Activated CD4-positive, alpha-beta T cell treated with anti-CD3 and anti-CD28 coated beads, Interleukin-10, Interleukin-2, amounts not matched to agents 100 ng/mL and 50 ng/mL, durations not matched to agents 16 hours and 8 hours (primary cell): ENCODE measurements at places on chromosomes 12 and 14.

- DNase-seq: peak; percentile 1
Measured at GRCh38 chr14:80425686-80426085, 214.4 kb upstream of the DIO2 start.

GRCh38 chr14:73753124-73753886, 39.1 kb upstream of the PNMA1 start:
- DNase-seq: peak; percentile 78

- no peak for DNase-seq
Measured at GRCh38 chr14:105710119-105711043, 184.0 kb downstream of the TMEM121 start.

DNA sequence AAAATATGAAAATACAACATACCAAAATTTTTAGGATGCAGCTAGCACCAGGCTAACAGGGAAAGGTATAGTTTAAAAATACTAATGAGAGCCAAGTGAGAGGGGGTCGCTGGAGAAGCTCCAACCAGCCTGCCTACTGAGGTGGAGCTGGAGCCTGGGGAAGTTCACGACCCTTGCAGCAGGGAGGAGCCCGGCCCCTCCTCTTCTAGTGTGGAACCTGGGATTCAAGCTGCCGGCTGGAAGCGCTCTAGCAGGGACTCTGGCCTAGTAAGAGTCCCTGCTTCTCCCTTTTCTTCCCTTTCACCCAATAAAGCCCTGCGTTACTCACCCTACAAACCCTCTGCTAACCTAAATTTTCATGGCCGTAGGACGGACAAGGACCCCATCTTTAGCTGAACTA, 5.0 kb upstream of the KCNK13 start:
- DNase-seq: no peak

- peak; percentile 69 for DNase-seq
Measured at GRCh38 chr14:50821510-50822464, 9.2 kb downstream of the NIN start.

- DNase-seq: no peak
Measured at GRCh38 chr12:27984275-27984674, 11.7 kb upstream of the PTHLH start.

GRCh38 chr14:88937706-88938105, 113.3 kb downstream of the TTC8 start:
- DNase-seq: no peak

- no peak for DNase-seq
Measured at GRCh38 chr12:55495490-55495889, 3.3 kb downstream of the OR6C68 start.

DNA sequence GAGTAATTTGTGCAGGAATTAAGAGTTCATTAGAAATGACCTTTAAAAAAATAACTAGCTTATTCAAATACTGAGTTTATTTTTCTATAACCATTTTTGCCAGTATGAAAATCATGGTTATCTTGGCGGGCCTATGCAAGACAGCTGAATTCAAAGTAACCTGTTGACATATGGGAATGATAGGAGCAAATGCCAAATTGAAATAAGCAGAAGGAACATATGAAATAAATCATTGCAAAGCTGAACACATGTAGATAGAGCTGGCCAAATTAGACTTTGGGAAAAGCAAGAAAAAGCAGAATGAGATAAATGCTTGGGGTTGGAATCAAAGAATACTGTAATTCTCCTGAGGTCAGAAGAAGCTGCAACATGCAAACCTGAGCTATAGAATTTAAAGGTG, 372.5 kb downstream of the ADAMTS20 start:
- DNase-seq: no peak

DNA sequence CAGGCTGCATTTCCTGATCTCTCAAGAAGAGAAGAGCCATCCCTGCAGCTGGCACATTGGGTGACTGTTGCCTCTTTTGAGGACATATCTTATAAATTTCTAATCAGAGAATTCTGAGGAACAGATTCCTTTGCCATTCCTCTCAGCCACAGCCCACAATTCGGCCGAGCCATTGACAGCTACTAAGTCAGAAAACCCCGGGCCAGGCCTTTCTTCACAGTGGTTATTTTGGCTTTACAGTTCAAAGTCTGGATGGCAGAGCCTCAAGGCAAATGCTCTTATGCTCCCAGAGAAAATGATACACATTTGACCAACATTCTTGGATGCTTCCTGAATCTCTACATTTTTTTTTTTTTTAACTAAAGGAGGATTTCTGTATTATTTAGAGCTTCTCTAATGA, 138.4 kb upstream of the FRMD6 start:
- DNase-seq: no peak

DNA sequence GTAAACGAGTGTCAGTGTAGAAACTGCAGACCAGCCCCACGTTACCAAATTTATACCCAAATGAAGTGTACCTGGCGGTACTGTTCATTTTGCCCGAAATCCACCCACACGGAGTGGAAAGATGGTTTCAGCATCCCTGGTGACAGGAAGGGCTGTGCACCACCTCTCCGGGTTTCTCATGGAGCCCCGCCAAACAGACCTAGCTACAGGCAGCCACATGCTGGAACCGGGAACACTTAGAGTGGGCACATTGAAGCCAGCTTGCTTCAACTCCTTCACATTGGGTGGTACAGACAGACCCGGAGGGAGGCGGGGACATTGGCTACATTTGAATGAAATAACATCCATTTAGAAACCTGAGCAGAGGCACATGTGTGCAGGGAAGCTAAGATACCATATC, 84.4 kb downstream of the PPP2R5C start:
- no peak for DNase-seq

GRCh38 chr12:41993283-41993682, 151.4 kb downstream of the GXYLT1 start:
- DNase-seq: no peak

- no peak for DNase-seq
Measured at GRCh38 chr14:91774140-91775096, 42.5 kb upstream of the CATSPERB start.

DNA sequence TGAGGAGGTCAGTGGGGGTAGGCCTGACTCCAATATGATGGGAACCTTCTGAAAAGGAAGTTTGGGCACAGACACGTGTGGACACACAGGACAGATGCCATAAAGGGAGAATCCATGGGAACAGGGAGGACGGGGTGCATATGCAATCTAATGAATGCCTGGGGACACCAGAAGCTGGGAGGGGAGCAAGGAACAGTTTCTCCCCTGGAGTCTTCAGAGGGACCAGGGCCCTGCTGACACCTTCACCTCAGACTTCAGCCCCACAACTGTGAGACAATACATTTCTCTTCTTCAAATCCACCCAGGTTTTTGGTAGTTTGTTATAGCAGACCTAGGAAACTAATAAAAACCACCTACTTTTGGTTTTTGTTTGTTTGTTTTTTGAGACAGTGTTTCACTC, 35.2 kb upstream of the CLIP1 start:
- DNase-seq: no peak

DNA sequence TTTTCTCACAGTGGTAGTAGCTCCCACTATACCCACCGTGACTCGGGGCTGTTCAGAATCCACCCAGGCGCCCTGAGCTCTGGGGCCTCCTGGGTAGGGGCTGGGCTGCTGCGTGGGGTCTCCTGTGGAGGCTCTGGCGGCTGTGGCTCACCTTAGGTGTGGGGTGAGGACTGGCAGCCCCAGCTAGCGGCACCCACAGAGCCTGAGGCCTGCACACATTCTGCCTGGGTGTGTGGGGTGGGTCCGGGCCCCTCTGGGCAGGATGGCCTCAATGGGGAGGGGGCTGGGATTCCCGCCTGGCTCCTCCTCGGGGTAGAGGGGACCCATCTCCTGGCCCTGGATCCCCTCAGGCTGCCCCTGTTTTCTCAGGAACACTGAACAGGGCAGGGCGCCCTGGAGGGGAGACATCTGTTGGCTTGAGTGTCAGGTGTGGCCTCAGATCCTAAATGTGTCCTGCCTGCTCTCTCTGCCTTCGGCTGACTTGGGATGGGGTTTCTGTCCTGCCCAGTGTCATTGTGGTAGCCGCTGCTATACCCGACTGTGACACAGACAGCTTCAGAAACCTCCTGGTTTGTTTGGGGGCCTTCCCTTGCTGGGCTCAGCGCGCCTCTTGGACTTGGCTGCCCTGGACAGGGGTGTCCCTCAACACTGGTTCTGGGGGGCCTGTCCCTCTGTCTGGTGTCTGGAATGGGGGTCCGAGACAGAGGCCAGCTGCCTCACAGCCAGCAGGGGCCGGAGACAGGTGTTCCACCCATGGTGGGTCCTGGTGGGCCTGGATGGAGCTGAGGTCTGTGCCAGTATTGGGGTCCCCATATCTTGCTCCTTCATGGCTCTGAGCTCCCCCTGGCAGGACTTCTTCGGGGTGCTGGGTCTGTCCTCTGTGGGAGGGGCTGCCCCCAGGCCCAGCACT, 354.9 kb downstream of the TMEM121 start:
- DNase-seq: no peak

- DNase-seq: no peak
Measured at GRCh38 chr12:12663644-12664294, 32.2 kb downstream of the GPR19 start.

DNA sequence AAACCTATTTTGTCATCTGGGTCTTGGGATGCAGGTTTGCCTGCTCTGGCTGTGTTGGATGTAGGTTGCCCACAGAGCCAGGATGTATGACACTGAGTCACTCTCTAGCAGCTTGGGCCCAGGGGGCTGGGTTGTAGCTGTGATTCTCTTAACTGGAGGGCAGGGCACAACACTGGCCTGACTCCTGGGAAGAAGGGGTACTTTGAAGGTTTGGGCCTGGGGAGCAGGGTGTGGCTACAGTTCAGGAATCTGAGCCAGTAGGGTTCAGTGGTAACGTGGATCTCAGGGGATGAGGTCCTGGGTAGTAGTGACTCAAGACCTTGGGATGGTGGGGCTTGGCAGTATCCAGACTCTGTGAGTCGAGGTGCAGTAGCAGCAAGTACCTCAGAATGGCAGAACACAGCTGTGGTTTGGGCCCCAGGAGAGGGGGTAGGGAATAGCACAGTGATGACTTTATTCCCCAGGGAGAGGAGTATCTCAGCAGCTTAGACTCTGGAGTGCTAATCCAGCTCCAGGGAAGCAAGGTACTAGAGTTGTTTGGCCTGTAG, 25.7 kb downstream of the TBC1D15 start:
- peak; percentile 16 for DNase-seq

GRCh38 chr14:81331229-81332021, 68.7 kb downstream of the STON2 start:
- no peak for DNase-seq

DNA sequence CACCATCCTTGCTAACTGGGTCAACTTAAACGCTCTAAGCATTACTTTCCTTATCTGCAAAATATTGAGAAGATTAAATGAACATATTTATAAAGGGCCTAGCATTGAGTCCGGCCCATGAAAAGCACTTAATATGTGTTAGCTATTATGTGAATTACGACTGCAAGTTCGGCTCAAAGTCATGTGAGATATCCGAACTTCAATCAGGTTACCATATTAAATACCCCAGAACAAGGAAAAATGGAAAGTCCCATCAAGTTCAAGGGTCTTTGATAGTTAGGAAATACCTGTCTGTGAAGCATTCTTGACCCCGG, 487 bp upstream of the NRDE2 start:
- DNase-seq: no peak

DNA sequence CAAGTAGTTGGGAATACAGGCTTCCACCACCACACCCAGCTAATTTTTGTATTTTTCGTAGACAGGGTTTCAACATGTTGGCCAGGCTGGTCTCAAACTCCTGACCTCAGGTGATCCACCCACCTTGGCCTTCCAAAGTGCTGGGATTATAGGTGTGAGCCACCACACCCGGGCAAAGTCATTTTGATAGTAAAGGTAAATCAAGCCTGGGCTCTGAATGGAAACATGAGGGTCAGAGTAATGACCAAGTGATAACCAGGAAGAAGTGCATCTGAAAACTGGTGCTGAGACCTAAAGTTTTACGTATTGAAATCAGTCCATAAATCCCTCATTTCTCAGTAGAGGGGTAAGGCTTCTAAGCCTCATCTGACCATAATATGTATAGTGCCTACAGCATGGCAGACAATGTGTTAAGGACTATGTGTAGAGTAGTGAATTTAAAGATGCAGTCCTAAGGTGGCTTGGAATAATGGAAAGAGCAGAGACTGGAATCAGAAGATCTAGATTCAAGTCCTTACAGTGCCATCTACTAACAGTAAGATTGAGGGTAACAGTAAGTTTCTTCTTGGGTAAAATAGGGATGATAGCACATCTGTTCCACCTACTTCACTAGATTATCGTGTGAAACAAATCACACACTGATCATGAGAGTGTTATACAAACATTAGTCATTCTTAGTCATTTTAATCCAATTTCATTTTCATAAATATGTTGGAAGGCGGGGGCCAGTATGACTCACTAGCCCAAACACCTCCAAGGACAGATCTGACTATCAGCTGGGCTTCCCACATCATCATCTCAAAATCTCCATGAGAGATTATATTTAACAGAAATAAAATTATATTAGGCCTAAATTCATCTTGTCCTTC, 11.2 kb downstream of the MAP4K5 start:
- peak; percentile 89 for DNase-seq

GRCh38 chr14:44620121-44621019, 113.3 kb upstream of the FSCB start:
- no peak for DNase-seq

DNA sequence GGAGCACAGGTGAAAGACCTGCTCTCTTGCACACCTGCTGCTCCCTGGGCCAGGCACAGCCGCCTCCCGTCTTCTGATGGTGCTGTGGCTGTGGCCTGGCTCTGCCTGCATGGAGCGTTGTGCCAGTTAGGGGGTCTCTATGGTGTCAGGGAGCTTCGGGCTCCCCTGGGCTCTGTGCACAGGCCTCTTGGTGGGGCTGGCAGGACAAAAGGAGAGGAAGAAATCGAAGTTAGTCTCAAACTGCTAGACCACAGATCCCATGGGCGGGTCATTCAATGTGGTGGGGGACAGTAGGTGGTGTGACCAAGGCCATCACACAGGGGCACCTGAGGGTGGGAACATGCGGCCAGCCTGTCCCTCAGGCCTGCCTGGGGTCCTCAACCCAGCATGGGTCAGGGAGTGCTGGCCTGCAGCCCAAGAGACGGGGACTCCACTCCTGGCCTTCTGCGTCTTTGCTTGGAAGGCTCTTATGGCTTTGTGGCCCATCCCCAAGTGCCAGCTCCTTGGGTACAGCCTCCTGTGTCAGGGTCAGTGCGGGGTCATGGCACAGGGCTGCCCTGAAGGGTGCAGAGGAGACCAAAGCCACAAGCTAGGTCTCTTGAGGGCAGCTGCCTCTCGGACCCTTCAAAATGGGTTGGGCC, 84.1 kb downstream of the KIF26A start:
- DNase-seq: no peak
